ENCODE measurements at places on chromosomes 2 and 18. TPM values are rescaled to one million over a fixed set of nuclear protein-coding genes. Genes with fewer than 3 reads are reported as not detected.

GRCh38 chr2:157866202-157866601 lies 9.9 kb downstream of the ACVR1 start:
- DNase-seq, result peak; percentile 38

GRCh38 chr18:39991696-39992265 lies 1963.3 kb upstream of the PIK3C3 start:
- DNase-seq, result no peak

The ATAD2B gene
- total RNA-seq, result 11.4 TPM

The MYO3B gene
- total RNA-seq, result 0.35 TPM

DNA sequence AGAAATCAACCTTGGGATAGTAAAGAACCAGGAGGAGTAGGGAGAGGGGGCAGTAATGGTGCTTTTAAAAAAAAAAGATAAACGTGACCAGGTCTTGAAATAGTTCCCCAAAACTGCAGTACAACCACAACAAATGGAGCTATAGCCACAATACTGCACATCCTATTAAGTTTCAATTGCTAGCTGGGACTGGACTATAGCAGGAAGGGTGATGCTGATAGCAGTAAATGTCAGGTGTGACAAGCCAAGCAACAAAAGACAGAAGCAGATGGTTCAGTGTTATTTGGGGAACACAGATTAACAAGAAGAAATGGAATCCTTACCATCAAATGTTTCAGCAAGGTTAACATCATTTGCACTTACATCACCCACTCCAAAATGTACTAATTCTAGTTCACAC lies 10.1 kb downstream of the RPS27A start:
- DNase-seq, result no peak

The REG3A gene
- total RNA-seq, result not detected
